Brain (organoid and tissue), 16 donors: ENCODE measurements at places on chromosomes 7 and 10.

DNA sequence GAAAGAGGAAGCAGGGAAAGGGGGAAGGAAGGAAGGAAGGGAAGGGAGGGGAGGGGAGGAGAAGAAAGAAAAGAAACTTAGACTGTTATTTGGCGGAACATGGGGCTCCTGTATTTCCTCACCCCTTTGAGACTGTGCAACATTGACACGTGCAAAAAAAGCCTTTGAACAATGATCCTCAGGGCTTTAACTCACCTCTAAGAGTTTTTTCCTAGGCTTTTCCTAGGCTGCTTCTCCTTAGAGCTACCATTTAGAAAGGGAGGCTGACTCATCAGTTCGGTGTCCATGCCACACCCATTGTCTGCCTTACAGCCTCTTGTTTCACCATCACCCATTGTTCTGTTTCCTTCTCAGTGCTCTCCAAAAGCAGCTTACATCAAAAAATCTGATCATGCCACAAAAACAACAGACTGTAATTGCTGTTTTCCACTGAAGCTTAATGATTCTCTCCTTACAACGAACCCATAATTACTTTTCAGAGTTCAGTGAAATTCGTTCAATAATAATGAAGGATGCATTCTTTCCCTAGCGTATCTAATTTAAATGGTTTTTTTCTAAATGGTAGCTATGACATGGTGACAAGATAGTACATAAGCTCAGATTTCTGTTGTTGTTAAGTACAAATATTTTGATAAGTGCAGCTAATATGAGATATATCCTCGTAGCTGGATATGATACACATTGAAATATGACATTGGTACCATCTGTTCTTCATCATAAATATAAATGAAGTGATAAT lies 90.8 kb downstream of the PRLHR start:
- peak; percentile 69 for DNase-seq

DNA sequence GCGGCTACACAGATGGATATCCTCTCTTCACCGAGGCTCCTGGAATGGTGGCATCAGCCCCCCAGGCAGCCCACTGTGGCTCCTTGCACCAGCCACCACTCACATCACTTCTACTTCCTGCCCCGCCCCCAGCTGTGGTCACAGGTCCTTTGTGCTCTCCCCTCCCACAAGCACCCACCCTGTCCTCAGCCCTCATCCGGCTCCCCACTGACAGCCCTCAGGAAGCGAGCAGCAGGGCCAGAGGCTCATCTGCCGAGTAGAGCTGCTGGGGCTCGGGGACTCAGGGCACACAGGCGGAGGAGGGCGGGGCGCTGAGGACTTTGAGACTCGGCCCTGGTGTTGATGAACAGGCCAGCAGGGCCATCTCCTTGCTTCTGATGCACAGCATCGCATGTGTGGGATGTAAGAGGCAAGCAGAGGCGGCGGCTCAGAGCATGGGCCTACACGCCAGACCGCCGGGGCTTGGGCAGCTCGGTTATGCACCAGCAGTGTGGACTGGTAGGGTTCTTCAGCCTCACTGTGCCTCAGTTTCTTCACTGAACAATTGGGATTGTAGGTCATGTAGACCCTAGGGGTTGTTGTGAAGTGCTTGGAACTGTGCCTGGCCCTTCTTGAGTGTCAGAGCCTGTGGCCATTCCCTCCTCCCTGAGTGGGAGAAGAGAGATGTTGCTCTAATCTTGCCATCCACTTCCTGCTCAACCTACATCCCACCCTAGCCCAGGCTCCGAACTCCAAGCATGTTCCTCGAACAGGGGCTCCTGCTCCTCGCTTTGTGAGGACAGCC lies at the start of gene PRF1:
Gene PRF1 (minus strand): TSS at position 77 of the 784 bp plus-strand sequence. CDS start 1,839 bp downstream, outside the sequence.
- DNase-seq = no peak

DNA sequence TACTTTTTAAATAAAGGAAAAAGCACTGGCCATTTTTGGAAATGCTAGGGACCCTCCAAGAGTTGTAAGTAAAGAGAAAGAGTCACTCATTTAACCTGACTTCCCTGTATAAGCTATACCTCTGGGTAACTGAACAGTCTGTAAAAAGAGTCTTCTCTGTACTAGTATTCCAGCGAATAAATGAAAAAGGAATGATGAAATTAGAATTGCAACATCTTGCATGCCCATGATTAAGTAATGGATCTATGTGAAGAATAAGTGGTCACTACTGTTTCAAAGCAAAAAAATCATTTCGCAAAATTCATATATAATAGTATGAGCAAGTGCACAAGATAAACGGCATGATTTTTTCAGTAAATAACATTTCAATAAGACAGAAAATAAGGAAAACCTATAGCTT lies 116.8 kb downstream of the ZFAND4 start:
- DNase-seq = no peak

DNA sequence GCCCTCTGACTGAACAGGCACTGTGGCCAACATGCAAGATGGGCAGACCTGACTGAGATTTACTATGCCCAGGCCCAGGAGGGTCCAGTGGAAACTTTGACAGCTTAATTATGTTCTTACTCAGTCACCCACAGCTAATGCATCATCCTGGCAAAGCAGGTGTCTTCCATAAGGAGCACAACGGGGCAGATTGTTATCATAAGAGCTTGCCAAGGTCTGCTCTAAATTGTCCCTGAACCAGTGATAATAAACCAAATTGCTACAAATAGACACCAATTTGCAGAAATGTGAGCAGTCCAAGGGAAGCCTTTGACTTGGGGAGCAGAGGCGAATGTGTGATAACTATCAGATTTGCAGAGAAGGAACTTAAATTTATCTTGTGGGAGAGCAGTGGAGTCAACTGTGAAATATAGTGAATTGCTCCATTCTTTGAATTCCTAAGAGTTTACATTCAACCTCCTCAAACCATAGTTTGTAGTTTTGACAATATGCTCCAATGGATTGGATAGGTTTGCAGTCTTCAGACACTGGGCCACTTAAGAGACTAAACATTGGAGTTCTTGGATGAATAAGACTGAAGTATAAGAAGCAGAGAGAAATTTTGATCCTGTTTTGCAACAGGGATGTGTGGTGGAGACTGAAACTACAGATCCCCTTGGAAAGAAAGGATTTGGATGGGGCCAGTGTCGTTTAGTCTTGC lies 494.7 kb downstream of the CCSER2 start:
- peak; percentile 73 for DNase-seq

GRCh38 chr10:37865957-37866803 lies 8.8 kb upstream of the ZNF248 start:
- no peak for DNase-seq
